LoVo (cell line): ENCODE measurements at places on chromosomes 12 and 14.
A peak's percentile ranks its signal among the peaks of the same experiment; 100 is the strongest.

GRCh38 chr12:55068416-55069010 is 48.7 kb downstream of the NEUROD4 start:
- DNase-seq = peak; percentile 74

DNA sequence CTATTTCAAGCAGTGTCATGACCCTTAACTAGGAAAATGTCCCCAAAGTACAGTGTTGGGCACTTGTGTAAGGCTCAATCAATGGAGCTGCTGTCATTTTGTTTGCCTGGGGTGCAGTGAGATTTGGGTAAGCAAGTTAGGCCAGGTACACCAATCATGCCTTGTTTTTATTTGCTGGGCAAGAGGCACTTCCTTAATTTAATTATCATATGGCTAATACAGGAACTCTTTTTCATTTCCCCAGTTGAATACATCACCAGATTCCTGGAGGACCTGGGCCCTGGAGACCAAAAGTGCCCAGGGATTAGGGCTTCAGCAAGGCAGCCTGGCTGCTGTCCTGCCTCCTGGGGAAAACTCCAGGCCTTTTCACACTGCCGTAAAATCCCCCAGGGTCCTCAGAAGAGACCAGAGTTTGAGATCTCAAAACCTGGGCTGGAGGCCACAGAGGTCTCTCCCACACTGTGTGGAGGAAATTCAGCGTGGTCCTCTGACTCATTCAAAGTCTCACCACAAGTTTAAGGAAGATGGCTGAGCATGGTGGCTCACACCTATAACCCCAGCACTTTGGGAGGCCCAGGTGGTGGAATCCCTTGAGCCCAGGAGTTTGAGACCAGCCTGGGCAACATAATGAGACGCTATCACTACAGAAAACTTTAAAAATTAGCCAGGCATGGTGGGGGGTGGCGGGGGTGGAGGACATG is 28.4 kb upstream of the FOXN3 start:
- DNase-seq = no peak

- no peak for DNase-seq
Measured at GRCh38 chr12:120110550-120111501, 5.7 kb downstream of the RAB35 start.

DNA sequence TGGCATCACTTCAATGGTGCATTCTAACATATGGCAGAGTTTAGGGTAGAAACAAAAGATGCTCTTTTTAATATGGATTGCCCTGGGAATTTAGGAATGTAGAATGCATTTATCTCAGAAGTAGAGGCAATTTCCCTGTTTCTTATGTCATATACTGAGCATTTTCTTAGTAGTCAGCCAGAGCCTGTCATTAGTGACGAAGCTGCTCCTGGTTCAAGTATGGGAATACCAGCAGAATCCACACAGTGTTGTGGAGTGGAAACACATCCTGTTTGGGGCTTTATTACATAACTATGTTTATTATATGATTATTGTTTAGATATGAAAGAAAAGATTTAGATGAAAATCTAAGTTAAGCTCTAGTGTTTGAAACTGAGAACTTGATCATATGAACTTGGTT is 12.2 kb downstream of the CIPC start:
- DNase-seq = no peak

DNA sequence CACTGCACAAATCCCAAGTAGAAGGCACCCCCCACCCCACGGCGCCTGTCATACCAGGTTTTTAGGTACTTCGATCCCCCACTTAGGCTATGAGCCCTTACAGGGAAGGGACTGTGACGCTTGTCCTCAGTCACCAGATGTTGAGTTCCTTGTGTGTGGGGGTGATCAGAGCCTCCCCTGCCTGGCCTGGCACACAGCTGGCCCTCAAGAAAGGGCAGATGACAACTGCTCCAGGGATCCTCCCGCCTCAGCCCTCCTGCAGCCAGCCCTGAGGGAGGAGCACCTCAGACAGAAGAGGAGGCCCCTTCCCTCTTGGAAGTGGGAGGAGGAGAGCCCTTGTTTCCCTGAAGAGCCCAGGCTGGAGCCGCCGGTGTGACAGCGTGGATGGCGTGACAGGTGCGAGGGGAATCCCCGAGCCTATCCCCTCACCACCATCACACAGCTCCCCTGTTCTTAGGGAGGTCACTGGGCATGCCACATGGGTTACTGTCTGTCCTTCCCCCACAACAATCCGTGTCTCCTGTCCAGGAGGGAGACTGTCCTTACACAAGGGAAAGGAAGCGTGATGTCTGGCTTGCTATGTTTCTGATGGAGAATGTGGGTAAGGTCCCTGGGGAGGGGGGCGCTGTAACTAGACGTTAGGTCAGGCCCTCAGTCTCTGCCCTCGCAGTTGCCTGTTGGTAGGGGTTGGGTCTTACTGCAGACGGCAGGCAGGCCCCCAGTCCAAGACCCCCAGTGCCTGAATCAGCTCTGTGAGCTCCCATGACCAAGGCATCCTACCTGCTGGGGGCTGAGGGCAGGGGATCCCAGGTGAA is 31.4 kb downstream of the P2RX4 start:
- DNase-seq = no peak

DNA sequence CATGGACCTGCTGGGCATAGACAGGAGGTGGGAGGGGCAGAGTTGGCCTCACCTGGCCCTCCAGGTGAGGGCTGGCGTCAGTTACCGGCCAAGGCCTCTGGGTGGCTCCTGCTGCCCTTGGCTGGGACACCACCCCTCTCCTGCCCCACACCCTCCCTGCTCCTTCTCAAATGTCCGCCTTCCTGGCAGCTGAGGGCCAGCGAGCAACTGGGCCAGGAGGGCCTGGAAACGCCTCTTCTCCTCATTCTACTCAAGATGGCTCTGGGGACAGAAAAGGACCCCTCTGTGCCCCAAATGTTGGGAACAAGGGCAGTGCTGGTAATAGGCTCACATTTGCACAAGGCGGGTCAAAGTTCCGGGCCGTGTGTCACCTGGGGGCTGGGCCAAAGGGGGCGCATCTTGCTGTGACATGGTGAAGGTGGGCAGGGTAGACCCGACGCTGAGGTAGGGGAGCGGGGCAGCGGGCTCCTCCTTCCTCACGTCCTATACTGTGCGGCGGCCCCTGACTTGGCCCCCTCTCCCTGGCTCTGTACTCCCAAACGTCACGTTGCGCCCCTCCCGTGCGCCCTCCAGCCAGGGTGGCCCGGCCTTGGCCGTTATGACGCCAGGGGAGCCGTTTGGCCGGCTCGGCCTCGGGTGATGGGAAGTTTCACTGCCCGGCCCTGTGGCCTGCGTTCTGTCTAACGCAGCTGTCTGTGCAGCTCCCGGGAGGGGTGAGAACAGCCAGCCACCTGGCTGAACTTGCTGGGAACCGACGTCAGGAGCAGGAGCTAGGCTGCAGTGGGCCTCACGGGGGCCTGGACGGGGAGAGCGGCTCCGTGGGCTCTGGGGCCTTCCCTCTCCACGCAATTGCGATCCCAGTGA is 18.0 kb upstream of the DLK1 start:
- peak; percentile 15 for DNase-seq
